Right renal pelvis (tissue), 4 donors: ENCODE measurements at places on chromosomes 5 and 9. TPM values are rescaled to one million over a fixed set of nuclear protein-coding genes. Genes with fewer than 3 reads are reported as not detected.

HMCN2 gene
- polyA plus RNA-seq = 0.97 TPM

PTGER4 gene
- 12.3 TPM for polyA plus RNA-seq

KLF9 gene
- polyA plus RNA-seq = 10.6 TPM

CD180 gene
- polyA plus RNA-seq = 0.73 TPM

FAM153A gene
- polyA plus RNA-seq = 0.32 TPM

SPINK6 gene
- not detected for polyA plus RNA-seq

RAD50 gene
- 44.8 TPM for polyA plus RNA-seq

ADAMTS19 gene
- polyA plus RNA-seq = 5.4 TPM

HMGCR gene
- 88.6 TPM for polyA plus RNA-seq

NME5 gene
- 20.3 TPM for polyA plus RNA-seq

BBLN gene
- polyA plus RNA-seq = 46.8 TPM

PROB1 gene
- 1.7 TPM for polyA plus RNA-seq

ACTBL2 gene
- polyA plus RNA-seq = not detected

TUSC1 gene
- polyA plus RNA-seq = 20.1 TPM

MACIR gene
- polyA plus RNA-seq = 27.1 TPM

MTREX gene
- polyA plus RNA-seq = 105 TPM

CDKN2B gene
- 0.56 TPM for polyA plus RNA-seq

CDC20B gene
- 0.65 TPM for polyA plus RNA-seq

SPINK4 gene
- not detected for polyA plus RNA-seq

TICAM2 gene
- polyA plus RNA-seq = 2.7 TPM

LIFR gene
- polyA plus RNA-seq = 72.3 TPM

WNK2 gene
- 23.8 TPM for polyA plus RNA-seq

PIP5KL1 gene
- 2.2 TPM for polyA plus RNA-seq

GRXCR2 gene
- not detected for polyA plus RNA-seq

SAXO1 gene
- polyA plus RNA-seq = 0.26 TPM

PPIC gene
- 41.2 TPM for polyA plus RNA-seq

SPIN1 gene
- polyA plus RNA-seq = 197 TPM

GAS1 gene
- 57.3 TPM for polyA plus RNA-seq

IL5 gene
- polyA plus RNA-seq = 0.18 TPM

SLC22A5 gene
- polyA plus RNA-seq = 41.5 TPM

FBXW2 gene
- 48.6 TPM for polyA plus RNA-seq

IFNK gene
- not detected for polyA plus RNA-seq

CYLC2 gene
- not detected for polyA plus RNA-seq

MEIKIN gene
- polyA plus RNA-seq = not detected

GIN1 gene
- polyA plus RNA-seq = 13.8 TPM

FOXD4L5 gene
- 0.24 TPM for polyA plus RNA-seq

TAF1L gene
- polyA plus RNA-seq = 0.06 TPM

CHSY3 gene
- polyA plus RNA-seq = 3.8 TPM

PCDHGB5 gene
- polyA plus RNA-seq = 9.4 TPM

FREM1 gene
- 176 TPM for polyA plus RNA-seq

SMIM33 gene
- polyA plus RNA-seq = not detected

CTNND2 gene
- polyA plus RNA-seq = 2.8 TPM

CCDC192 gene
- 0.91 TPM for polyA plus RNA-seq

FLT4 gene
- polyA plus RNA-seq = 30.2 TPM

TSPAN17 gene
- polyA plus RNA-seq = 36.3 TPM

GRIA1 gene
- 4.3 TPM for polyA plus RNA-seq

PKN3 gene
- polyA plus RNA-seq = 10.1 TPM

FIBCD1 gene
- polyA plus RNA-seq = 0.17 TPM

WDR31 gene
- polyA plus RNA-seq = 7.3 TPM

ALDH1A1 gene
- 277 TPM for polyA plus RNA-seq

INSL6 gene
- 0.54 TPM for polyA plus RNA-seq

CEL gene
- polyA plus RNA-seq = 3.3 TPM

MYORG gene
- polyA plus RNA-seq = 11.5 TPM
